Kasumi-1 (cell line): ENCODE measurements at places on chromosomes 6 and 20.

GRCh38 chr6:42715871-42716270 lies 6.5 kb downstream of the PRPH2 start:
- DNase-seq = no peak

- DNase-seq = no peak
These were observed 326.6 kb upstream of the RNF24 start for GRCh38 chr20:4341804-4342485.

DNA sequence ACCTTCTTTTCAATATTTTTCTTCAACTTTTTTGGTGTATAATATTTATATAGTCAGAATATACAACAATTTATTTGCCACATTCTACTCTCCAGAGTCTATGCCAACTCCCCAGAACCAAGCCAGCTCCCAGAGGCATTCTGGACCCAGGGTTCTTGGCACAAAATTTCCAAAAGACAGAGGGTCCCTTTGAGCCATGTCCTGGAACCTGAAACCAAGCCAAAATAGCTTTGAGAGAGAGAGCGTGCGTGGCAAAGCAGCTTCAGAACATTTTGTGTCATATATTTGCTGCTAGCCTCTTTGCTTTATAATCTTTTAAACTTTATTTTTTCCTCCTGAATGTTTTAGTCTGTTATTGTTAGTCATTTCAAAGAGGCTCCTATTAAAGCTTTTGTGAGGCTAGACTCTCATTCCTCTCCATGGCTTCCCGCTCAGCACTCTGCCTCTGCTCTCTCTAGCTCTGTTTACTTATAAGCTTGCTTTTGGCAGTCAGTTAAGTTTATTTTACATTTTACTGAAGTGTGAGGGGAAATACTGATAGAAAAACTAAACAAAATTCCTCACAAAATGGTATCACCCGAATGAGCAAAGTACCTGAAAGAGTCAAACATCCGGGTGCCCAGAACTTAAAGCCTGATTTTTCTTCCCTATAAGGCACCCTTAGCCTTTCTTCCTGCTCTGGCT lies 605.1 kb upstream of the ID4 start:
- no peak for DNase-seq

GRCh38 chr6:148340586-148341297 lies 1.9 kb upstream of the SASH1 start:
- DNase-seq = no peak

DNA sequence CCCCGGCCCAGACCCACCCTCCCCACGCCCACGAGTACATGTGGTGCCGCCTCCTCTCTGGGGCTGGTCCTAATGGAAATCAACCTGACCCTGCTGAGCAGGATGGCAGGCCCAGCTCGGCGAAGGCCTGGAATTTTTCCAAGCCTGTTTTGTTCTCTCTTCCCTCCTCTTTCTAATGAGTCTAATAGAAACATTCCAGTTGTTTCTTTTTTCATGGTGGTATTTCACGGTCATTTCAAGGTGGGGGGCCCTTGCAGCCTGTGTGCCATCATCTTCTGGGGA lies 16.6 kb downstream of the SMOC2 start:
- DNase-seq = no peak

DNA sequence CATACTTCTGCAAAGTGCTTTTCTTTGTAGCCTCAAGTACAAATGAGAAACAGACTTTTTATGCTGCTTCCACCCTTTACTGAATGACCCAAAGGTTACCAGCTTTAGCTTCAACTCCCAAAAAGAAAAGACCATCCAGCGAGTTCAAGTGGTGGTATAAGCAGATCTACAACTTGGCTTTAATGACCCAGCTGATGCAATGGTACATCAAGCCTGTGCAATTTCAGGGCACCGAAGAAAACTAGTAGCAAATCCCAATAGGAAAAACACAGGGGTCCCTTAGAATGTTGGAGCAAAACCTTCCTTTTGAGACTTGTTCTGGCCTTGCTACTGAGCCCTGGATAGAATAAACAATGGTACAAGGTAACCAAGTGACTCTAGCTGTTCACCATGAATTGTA lies 33.8 kb downstream of the STX7 start:
- no peak for DNase-seq

DNA sequence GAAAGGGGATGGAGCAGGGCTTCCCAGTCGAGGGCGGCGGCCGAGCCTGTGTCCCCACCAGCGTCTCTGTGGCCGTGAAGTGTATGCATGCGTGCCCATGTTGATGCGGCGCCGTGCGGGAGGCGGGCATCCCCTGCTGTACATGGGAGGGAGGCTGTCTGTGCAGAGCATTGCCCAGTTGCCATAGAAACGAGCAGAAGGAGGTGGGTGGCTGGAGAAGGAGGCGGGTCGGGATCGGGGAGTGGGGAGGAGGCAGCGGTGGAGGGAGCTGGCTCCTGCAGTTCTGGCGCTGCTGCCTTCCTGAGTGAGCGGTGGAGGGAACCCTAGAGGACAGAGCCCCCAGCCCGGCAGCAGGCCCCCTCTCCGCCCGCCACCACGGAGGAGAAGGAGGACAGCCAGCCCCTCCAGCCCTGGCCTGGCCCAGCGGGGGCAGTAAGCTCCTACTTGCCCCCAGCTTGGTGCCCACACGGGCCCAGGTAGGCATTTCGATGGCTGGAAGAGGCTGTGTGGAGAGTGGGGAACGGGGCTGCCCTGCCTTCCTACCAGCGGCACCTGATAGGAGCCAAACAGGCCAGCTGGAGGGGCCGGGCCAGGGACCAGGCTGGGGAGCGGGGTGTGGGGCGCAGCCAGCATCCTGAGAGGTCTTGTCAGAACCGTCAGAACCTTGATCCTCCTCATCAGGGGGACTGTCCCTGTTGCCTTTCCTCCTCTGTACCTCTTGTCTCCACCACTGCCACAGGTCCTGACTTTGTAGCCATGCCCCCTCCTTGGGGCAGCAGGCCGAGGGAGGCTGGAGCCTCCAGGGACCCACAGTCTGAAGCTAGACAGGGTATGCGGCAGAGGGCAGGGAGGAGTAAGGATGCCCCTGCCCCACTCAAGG lies 41.3 kb downstream of the SPDEF start:
- no peak for DNase-seq

DNA sequence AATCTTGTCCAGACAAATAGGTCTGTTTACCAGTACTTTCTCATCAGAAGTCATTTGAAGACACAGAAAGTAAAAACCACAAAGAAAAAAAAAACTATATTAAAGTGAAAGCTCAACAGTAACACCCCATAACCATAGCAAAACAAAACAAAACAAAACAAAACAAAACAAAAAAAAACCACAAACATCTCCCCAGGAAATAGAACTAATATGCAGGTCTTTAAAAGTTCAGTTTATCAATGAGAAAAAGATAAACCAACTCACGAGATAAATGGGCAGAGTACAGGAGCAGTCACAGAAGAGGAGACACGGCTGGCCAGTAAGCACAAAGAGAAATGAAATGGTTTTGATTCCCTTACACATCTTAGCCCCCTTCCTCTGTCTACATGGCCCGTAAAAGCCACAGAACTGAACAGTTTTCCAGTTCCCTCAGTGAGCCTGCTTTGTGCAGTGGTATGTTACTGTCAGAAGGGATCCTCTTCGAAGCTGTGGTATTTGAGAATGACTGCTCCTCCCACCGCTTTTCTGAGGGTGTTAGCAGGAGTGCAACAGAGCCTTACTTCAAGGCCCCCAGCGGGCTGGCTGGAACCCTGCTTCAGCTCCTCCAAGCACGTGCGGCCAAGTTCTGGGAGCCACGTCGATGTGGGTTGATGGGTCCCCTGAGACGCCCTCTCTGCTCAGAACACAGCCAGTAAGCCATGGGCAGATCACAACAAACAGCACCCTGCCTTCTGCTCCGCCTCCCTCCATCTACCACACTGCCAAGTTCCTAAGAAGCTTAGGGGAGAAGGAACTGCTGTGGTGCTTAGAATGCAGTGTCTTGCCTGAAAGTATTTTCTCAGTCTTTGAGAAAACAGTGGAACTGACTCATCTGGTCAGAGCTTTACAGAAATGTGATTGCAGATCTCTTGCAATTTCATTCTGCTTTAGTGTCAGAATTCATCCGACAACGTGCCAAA lies 14.0 kb downstream of the UST start:
- peak; percentile 77 for DNase-seq

DNA sequence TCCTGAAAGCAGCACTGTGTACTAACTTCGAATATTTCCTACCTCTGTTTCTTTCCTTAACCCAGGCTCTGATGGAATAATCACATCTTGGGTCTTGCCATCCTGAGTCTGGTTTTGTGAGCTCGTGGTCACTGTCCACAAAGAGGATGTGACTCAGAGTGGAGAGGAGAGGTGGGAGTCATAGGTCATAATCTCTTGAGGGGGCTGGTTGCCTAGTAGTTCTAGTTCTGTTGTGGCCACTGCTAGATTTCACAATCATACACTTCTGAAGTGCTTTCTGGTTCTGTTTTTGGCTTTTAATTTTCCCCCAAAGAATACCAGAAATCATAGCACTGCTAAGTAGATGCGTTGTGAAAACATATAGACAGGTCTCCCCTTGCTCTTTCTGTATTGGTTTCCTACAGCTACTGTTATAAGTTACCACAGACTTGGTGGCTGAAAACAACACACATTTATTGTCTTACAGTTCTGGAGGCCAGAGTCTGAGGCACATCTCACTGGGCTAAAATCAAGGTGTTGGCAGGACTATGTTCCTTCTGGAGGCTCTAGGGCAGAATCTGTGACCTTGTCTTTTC lies 102.8 kb downstream of the NRSN1 start:
- peak; percentile 49 for DNase-seq

DNA sequence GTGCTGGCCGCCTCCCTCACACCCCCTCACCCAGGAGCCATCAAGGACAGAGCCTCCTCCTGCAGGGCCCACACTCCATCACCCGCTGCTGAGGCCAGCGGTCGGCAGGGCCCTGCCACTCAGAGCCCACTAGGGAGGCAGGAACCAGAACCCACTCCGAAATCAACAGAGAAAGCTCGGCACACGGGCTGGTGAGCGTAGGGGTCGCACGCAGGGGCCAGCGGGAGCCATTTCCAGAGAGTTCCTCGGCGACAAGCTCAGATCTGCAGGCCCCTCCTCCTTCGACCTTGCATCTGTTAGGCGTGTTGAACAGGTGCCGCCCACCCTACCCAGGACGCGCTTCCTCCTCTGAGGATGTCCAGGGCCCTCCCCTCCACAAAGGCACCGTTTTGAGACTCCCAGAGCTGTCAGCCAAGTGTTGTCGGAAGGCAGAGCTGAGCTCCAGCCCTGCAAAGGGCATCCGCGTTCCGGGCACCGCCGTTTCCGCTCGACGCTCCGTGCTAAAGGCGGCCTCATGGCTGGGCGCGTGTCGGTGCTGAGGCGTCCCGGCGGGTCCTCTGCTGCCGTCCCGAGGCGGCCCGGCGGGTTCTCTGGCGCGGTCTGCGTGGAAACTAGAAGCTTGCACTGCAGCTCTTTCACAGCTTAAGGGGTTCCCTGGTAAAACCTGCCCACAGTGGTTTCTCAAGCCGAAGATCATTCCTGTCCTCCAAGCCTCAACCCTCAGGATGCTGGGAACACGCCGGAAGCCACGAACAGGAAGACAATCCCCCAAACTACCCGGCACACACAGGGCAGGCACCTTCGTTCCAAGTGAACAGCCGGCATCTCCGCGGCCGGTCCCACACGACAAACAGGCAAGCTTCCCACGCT lies 6.8 kb downstream of the KCNQ2 start:
- no peak for DNase-seq

DNA sequence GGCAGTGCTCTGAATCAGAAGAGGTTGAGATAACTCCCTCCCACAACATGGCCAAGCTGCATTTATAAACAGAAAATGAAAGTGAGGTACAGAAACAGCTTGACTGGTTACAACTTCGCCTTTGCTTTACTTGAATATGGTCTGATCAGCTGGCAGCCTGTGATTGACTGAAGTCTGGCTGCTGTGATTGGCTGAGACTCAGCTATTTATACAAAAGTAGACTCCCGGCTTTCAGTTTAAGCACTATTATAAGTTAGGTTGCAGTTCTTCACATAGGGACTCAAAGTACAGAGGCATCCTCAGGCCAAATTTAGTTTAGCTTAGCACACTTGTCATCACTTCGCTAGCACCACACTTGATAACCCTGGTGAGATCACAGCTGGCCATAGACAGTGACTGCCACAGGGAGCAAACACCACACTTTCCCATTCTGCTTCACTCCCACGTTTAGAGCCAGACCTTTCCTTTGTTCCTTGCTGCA lies 362.6 kb downstream of the EPM2A start:
- no peak for DNase-seq
